ENCODE measurements at places on chromosomes 5 and 9. TPM values are rescaled to one million over a fixed set of nuclear protein-coding genes. Genes with fewer than 3 reads are reported as not detected.

Gene CPEB4
- 71.7 TPM for total RNA-seq

Gene FCN1
- 0.44 TPM for total RNA-seq

Gene ANKRD33B
- total RNA-seq: 3.3 TPM

GRCh38 chr9:97904725-97905124, 17.6 kb downstream of the TRMO start:
- DNase-seq: no peak

GRCh38 chr5:19140276-19140675, 847.7 kb downstream of the CDH18 start:
- DNase-seq: no peak

GRCh38 chr5:159825551-159826051, 90.7 kb upstream of the ADRA1B start:
- DNase-seq: no peak

- DNase-seq: no peak
Observed at GRCh38 chr5:58706736-58707135, 123.9 kb downstream of the RAB3C start.

All from breast epithelium (tissue), 4 donors.